ENCODE measurements at places on chromosomes 4 and X. TPM values are rescaled to one million over a fixed set of nuclear protein-coding genes. Genes with fewer than 3 reads are reported as not detected.

DNA sequence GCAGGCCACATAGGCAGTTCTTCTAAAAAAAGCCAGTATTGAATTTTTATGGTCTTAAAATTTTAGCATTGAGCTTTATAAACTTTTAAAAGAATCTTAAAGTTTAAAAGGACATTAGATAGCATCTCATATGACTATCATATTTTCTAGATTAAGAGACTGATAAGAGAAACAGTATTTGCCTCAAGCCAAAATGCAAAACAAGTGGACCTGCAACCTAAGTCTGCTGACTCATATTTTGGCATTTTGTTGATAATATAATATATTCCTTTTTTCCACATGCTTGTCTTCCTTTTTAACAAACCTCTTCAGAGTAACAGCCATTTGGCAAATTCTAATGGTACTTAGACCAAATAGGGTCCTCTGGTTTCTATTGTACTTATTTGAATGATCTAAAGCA is 328.5 kb upstream of the GALNTL6 start:
- no peaks in the 10 kb centered on the region for H3K27me3 ChIP-seq
- no peak for DNase-seq
- H3K4me3 ChIP-seq = no peak overlapping the region
- H3K4me1 ChIP-seq = no peaks in the 10 kb centered on the region
- H3K36me3 ChIP-seq = no peaks in the 10 kb centered on the region

The SPANXN4 gene
- not detected for total RNA-seq

- no peaks in the 10 kb centered on the region for H3K4me1 ChIP-seq
- no peaks in the 10 kb centered on the region for H3K36me3 ChIP-seq
- peak overlapping the region; percentile 97 for H3K27ac ChIP-seq
Measured at GRCh38 chrX:110318664-110318968, 731 bp upstream of the AMMECR1 start.

The UGT2B7 gene
- total RNA-seq = not detected

DNA sequence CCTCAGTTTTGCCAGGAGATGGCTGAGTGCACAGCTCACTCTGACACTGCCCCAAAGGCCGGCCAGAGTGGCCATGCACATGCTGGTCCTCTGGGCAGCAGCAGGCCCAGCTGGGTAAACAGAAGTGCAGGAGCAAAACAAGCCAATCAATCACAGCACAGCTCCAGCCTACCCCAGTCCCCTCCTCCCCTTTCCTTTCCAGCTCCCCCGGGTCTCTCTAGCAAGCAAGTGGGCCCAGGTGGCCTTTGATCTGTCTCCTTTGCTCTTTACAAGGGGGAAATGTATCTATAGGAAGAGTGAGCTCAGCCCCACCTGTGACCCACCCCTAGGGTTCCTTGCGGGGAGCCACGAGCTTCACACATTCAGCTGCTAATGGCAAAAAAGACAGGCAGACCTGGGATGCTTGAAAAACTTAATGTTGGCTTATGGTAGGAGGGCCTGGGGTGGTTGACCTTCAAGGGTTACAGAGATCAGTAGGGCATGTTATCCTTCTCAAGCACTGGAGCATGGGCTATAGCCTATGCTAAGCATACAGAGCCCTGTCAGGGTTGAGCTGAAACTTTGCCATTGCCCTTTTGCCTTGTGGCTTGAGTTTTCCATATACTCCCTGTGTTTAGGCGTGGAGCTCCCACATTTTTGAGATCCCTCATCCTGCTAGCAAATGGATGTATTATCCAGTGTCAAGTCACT is 57.8 kb upstream of the PLAC1 start:
- H3K27me3 ChIP-seq = peaks cover 2% of the 10 kb centered on the region
- H3K36me3 ChIP-seq = no peaks in the 10 kb centered on the region
- no peak overlapping the region for H3K4me3 ChIP-seq
- peaks cover 6% of the 10 kb centered on the region for H3K4me1 ChIP-seq
- no peak for DNase-seq
- no peak overlapping the region for H3K27ac ChIP-seq

The SYTL5 gene
- 0.56 TPM for total RNA-seq
